ENCODE measurements at places on chromosomes 6 and 20. TPM values are rescaled to one million over a fixed set of nuclear protein-coding genes. Genes with fewer than 3 reads are reported as not detected.

SLC12A5 gene
- total RNA-seq: 0.19 TPM

SMPDL3A gene
- 11.2 TPM for total RNA-seq

THEMIS gene
- total RNA-seq: 1.2 TPM

IL20RA gene
- total RNA-seq: 1.2 TPM

TBX18 gene
- 2.3 TPM for total RNA-seq

CNKSR3 gene
- 5.2 TPM for total RNA-seq

LHFPL5 gene
- not detected for total RNA-seq

SIRPD gene
- not detected for total RNA-seq

CLPSL1 gene
- total RNA-seq: not detected

SEMG1 gene
- total RNA-seq: not detected

CST3 gene
- 1,738 TPM for total RNA-seq

PLCB4 gene
- total RNA-seq: 6.6 TPM

EDN1 gene
- total RNA-seq: 38.4 TPM

CST4 gene
- not detected for total RNA-seq

CD93 gene
- 175 TPM for total RNA-seq

NUP43 gene
- total RNA-seq: 22.7 TPM

EEF1A2 gene
- 4.7 TPM for total RNA-seq

ZSWIM3 gene
- 2.3 TPM for total RNA-seq

SPTLC3 gene
- 5.5 TPM for total RNA-seq

RGS17 gene
- total RNA-seq: 0.47 TPM

COL12A1 gene
- total RNA-seq: 589 TPM

DEFB132 gene
- 1.5 TPM for total RNA-seq

TNF gene
- 1.5 TPM for total RNA-seq

DEFB124 gene
- total RNA-seq: not detected

ZSCAN12 gene
- 2.7 TPM for total RNA-seq

GNAS-AS1 gene
- not detected for total RNA-seq

TRIM15 gene
- not detected for total RNA-seq

BMP6 gene
- 16.2 TPM for total RNA-seq
